ENCODE measurements at places on chromosomes 3 and 15.

DNA sequence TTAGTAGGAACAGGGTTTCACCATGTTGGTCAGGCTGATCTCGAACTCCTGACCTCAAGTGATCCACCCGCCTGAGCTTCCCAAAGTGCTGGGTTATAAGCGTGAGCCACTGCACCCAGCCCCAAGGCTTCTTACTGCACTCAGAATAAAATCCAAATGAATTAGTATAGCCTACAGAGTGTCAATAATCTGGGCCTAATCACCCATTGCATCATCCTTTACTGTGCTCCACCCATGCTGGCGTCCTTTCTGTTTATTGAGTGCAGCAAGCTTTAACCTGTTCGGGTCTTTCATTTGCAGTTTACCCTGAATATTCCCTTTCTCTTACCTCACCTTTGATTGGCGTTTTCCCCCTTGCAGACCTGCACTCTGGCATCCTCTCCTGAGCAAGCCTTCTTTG lies 77.7 kb downstream of the CEP63 start:
- DNase-seq = no peak

- no peak for DNase-seq
Measured at GRCh38 chr3:85670634-85671205, 711.9 kb downstream of the CADM2 start.

DNA sequence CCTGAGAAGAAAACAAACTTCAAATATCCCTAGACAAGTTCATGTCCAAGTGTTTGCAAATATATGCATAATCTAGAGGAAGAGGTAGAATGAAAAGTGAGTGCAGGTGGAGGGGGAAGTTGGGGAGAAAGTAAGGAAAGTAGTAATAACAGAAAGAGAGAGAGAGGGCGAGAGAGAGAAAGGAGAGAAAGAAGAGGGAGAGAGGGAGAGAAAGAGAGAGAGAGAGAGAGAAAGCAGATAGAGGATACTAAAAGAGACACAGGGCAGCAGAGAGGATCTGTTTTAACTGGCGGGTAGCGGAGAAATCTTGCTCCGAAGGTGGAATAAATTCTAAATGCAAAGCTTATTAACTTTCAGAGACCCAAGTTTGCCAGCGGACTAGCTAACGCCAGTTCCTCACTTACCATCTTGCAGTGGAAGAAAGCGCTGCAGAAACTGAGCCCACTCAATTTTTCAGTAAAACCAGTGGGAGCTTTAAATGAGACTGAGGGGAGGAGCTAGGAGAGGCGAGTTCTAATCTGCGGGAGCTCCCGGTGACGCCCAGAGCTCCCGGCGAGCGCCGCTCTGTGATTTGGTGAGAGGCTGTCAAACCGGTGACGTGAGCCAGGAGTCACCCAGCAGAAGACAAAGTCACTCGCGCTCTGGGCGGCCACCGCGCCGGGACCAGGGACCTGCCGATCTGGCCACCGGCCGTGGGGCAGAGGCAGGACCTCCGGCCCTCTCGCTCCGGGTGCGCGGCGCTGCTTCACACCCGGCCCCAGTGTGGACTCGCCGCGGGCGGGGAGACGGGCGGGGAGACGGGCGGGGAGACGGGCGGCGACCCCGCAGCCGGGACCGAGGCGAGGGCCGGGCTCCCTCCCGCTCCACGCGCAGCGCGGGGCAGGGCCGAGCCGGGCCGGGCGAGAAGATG lies at the start of gene GMNC:
Gene GMNC, minus strand, starts transcription at position 486 of the 910 bp plus-strand sequence. Its CDS starts 79 bp downstream, at position 407.
- DNase-seq = no peak

DNA sequence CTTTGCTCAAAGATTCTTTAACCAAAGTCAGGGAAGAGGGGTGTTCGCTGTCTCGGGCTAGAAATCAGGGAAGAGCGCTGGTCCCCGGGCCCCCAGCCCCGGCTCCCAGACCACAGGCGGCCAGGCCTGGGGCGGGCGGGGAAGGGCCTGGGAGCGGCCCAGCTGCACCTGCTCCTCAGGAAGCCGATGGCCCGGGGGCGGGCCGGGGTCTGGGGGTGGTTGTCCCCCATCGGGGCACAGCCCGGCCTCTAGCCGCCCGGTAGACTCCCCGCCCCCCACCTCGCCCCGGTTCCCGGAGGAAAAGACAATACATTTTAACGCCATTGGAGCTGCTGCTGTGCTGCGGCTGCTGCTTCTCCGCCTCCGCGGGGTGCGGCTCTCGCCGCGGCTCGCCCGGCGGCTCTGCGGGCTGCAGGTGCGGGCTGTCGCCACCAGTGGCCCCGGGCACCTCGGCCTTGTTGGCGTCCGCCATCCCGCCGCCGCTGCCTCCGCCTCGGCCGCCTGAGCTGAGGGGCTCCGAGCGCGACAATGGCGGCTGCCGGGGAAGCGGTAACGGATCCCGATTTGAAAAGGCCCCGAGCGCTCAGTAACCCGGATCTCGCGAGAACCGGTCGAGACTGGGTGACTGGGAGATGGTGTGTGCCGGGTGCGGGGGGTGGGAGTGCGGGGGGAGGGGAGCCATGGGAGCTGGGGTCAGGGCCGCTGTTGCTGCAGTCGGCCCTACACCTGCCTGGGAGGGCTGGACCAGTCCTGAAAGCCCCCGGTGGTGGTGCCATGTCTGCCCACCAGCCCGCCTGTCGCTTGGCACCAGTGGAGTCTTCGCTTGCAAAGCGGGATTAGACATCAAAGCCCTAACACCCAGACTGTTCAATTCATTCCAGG lies at the start of gene MYEF2:
Gene MYEF2, minus strand, starts transcription at position 530 of the 882 bp plus-strand sequence. Its CDS starts 58 bp downstream, at position 472.
- peak; percentile 20 for DNase-seq

GRCh38 chr3:112395181-112395895 lies 62.4 kb downstream of the CD200 start:
- no peak for DNase-seq

- DNase-seq = no peak
Measured at GRCh38 chr15:68097029-68097428, 42.9 kb downstream of the PIAS1 start.

- DNase-seq = no peak
Measured at GRCh38 chr15:68281008-68281407, 3.5 kb downstream of the FEM1B start.

GRCh38 chr3:72214066-72214951 lies 429.4 kb upstream of the PROK2 start:
- no peak for DNase-seq

All from activated gamma-delta T cell (primary cell).